ENCODE measurements at places on chromosomes 16 and 17. TPM values are rescaled to one million over a fixed set of nuclear protein-coding genes. Genes with fewer than 3 reads are reported as not detected.

DNA sequence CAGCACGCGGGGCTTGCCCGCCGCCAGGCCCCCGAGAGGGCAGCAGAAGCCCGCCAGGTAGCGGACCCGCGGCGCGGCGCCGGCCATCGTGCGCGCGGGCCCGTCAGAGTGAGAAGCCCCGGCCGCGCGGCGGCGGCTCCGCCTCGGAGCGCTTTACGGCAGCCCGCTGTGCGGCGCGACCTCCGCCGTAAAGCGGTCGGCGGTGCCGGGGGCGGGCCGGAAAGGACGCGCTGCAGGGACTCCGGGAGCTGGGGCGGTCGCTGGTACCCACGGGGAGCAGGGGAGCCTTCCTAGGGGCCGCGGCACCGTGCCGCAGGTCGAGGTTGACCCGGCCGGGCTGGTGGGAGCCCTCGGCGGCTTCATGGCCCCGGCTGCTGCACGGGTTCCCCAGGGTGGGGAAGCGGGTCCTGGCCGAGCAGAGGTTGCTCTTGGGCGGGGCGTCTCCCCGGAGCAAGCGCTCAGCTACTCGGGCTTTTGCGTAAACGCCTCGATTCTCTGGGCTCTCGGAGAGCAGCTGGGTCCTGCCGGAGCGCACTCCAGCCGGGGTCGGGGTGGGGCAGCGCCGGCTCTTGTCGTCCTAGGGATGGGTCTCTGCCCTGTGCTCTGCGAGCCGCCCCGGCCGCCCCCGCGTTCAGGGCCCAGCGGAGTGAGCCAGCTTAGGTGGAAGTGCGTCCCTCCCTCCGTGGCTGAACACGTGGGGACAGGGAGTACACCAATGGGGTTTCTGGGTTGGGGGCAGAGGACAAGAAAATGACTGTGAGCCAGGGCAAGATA is at the start of gene FAAP100:
FAAP100 (minus strand) TSS at position 110 of the 774 bp plus-strand sequence; CDS start at position 87, 23 bp downstream.
- DNase-seq = peak; percentile 93

DNA sequence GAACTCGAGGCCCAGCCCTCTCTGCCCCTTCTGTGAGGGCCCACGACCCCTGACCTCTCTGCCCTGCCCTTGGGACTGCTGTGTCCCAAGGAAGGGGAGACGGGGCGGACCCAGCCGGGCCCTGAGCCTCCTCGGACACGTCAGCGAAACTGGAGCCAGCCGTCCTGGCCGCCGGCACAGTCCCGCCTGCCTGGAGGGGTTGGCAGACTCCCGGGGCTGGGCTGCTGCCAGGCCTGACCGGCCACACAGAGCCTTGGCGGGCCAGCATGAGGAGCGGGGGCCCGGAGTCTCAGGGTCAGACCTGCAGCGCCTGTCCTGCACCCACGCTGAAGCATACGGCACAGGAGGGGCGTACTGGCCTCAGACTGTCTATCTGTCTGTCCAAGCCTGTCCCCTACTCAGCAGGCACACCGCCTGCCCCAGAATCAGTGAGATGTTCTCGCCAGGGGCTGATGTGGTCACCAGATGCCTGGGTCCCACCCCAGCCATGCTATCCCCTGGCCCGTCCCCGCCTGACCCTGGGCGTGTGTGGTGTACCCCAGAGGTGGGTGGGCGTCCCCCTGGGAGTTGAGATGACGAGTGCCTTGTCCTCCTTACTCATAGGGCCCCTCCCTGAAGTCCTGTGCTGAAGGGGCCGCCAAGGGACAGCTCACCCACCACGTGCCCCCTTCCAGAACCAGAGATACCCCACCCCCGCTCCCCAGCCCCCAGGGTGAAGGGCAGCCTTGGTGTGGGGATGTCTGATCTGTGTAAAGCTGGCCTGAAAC is 4.7 kb downstream of the VASN start:
- peak; percentile 4 for DNase-seq

DNA sequence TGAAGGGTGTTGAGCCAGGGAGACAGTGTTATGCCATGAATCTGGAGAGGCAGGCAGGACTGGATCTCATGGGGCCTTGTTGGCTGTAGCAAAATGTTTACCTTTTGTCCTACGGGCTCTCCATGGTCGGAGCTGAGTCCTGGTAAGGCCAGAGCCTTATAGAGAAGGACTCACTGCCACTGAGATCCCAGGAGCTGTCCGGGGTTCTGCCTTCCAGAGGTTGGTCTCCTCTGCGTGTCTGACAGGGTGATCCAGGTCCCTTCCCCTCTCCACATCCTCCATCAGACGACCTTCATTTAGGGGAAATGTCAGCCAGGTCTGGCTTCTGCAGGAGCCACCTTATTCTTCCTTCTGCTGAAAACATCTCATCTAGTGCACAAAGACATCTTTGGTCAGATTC is 285.2 kb upstream of the N4BP1 start:
- peak; percentile 43 for DNase-seq

- no peak for DNase-seq
These were observed 18.1 kb downstream of the IRF8 start for GRCh38 chr16:85917012-85917411.

The SLC52A1 gene
- total RNA-seq = 0.31 TPM

- DNase-seq = peak; percentile 85
These were observed 90.8 kb upstream of the TOB1 start for GRCh38 chr17:50956750-50957523.

The HS3ST3A1 gene
- 8.4 TPM for total RNA-seq

The MARVELD3 gene
- total RNA-seq = 2.0 TPM

GRCh38 chr17:1384905-1385435 is 15.1 kb downstream of the YWHAE start:
- no peak for DNase-seq

The KCNH4 gene
- total RNA-seq = not detected

- DNase-seq = peak; percentile 90
These were observed at the start of gene VAMP2 for GRCh38 chr17:8162233-8162996. Gene VAMP2 (minus strand): TSS chr17:8162948. CDS start chr17:8162879, 69 bp downstream.

DNA sequence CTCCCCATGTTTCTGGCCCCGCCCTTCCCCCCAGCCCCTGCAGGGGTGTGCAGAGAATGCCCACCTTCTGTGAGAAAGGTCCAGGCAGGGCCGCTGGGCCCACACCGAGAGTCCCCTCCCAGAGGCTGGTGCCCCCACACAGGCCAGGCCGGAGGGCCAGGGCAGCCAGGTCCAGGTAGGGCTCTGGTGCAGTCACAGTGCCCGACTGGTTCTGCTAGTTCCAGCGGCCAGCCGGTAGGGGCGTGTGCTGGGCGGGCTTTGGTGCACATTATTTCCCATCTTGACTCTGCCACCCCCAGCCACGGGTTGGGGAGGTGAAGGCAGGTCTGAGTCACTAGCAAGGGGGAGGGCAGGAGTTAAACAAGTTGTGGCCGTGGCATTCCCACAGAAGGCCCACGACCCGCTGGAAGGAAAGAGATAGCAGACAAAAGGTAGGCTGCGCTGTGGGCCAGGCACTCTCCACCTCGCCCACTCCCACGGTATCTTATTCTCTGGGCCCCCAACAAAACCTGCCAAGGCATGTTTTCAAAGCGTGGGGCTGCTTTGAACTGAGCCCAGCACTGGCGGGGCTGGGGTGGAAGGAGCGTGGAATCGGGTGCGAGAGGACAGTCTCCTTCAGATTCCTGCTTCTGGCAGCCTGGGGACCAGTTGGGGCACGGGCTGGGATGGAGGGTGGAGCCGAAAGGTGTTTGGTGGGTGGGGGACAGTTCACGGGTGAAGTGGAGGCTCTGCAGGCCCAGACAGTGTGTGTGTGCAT is 1.9 kb downstream of the EPN3 start:
- DNase-seq = peak; percentile 55

DNA sequence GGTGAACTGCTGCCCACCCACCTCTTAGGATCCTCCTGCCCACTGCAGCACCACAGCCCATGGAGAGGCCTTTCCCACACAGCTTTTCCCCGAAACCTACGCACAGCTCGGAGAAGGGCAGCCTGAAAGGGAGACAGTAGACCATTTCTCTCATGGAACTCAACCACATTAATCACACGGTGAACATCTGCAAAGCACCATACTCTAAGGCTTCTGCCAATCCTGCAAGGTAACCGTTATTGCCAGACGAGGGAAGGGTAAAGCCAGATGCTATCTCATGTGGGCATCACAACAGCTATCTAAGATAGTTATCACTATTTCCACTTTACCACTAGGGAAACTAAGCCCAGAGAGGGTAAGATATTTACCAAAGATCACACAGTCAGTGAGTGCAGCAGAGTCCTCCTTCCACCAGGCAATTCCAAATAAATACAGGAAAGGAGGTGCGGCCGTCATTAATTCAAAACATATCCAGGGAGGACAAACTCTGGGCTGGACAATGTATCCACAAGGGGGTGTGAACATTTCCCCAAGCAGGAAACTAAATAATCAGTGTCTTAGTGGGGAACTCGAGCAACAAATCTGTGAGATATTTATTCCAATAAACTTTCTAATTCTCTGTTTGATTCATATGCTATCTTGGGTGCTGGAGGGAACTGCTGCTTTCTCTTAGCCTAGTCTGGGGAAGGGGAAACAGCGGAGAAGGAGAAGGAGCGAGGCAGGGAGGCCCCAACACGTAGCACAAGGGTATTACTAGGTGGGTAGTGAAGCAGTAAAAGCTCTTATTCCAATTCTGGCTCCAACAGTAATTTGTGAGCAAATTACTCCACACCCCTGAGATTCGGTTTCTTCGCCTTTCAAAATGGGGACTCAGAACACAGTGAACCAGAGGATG is 723 bp downstream of the TMEM186 start:
- DNase-seq = no peak

DNA sequence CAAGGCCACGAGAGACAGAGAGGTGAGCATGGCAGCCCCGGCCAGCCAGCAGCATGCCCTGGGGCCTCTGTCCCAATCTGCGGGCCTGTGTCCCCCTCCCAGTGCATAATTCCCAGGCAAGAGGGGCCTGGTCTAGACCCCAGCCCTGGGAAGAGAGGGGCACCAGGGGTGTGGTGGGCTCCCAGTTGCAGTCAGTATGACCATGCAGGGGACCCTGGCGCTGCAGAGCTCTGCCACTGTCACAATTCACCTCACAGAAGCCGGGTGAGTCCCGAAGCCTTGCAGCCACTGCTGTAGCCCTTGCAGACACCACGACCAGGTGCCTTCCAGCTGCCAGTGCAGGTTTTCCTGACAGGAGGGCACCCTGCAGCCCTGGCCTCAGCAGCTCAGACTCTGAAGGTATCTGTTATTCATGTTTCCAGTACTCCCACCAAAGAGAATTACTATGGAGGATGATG is 25.8 kb upstream of the KSR1 start:
- no peak for DNase-seq

DNA sequence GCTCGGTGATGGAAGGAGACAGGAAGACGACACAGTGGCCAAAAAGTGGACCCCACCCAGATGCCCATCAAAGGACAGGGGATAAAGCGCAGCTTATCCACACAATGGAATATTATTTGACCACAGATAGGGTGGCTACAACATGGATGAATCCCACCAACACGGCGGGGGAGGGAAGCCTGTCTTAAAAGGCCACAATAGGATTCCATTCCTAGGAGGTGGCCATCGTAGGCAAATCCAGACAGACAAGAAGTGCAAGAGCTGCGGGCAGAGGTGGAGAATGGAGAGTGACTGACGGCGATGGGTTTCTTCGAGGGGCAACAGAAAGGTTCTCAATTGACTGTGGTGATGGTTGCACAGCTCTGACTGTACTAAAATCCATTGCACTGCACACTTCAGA is 16.0 kb downstream of the SLC38A8 start:
- DNase-seq = peak; percentile 50

DNA sequence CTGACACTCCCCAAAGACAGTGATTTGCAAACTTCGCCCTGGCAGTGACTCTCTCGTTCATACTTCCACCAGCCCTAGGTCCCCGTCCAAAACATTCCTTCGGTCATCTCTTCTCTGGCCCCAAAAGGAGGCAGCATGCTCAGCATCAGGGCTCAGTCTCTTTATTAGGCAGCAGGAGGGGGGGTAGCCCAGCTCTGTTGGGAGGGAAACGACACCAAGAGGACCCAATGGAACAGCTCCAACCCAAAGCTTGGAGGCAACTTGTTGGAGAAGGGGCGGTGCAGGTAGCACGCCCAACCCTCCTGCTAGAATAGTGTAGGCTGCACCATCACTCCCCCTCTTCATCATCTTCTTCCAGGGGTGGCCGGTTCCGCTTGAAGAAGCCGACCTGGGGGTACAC is 8.4 kb upstream of the FAM171A2 start:
- DNase-seq = no peak

DNA sequence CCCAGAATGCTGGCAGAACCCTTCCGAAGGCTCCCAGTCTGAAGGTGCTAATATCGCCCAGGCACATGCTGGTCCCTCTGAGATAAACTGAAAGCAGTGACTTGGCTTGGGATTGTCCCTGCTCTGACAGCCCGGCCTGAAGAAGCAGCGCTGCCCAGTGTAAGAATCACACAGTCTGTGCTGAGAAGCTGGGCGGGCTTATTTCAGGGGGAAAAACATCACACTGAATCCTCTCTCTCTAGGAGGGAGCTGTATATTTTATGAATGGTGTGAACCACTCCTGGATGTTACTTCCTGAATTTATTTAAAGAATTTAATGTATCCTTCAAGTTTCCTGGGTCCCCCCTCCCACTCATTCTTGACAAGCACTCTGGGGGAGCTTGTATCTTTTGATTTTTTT is 36.3 kb downstream of the GAS7 start:
- DNase-seq = no peak

GRCh38 chr17:19346351-19347255 is 15.9 kb downstream of the B9D1 start:
- DNase-seq = no peak

DNA sequence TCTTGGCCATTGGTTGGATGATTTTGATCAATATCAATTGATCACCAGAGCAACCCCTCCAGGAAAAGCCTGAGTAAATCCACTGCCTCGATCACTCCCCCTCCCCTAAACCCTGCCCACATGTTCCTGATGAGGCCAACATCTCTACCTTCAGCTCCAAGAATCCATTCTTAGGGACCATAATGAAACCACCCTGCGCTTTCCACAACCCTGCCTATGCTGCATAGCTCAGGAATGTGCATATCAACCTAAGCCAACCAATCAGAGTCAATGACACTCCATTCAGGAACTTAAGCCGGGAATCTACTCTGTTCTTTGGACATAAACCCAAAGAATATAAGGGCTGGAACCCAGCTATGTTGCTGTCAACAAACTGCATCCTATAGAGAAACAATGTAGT is 86.3 kb downstream of the MYH11 start:
- no peak for DNase-seq

DNA sequence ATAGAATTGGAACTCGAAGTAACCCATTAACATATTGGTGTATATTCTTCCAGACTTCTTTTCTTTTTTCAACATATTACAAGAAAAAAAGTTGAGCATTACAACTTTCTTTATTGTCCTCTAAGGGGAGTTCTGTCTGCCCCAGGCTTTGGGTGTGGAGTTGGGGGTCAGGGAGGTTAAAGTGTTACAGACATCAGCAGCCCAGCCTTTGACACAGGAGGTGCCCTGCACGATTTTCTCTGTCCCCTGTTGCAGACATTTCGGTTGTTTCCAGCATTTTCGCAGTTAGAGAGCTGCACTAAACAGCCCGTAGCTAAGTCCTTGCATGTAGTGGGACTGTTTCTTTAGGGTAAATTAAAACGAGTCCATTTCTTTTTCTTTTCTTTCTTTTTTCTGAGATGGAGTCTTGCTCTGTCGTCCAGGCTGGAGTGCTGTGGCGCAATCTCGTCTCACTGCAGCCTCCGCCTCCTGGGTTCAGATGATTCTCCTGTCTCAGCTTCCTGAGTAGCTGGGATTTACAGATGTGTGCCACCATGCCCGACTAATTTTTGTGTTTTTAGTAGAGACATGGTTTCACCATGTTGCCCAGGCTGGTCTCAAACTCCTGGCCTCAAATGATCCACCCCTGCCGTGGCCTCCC is 13.4 kb upstream of the ADCY7 start:
- DNase-seq = no peak

All from neural progenitor cell (in vitro differentiated cells).